ENCODE measurements at places on chromosomes 4 and X. TPM values are rescaled to one million over a fixed set of nuclear protein-coding genes. Genes with fewer than 3 reads are reported as not detected.

EXOC1L gene
- total RNA-seq: not detected

ZFP42 gene
- total RNA-seq: not detected

- H3K4me1 ChIP-seq: peaks cover under 1% of the 10 kb centered on the region
- H3K27me3 ChIP-seq: no peaks in the 10 kb centered on the region
- no peak for DNase-seq
- H3K4me3 ChIP-seq: no peak overlapping the region
- H3K27ac ChIP-seq: no peak overlapping the region
- H3K36me3 ChIP-seq: peaks cover 22% of the 10 kb centered on the region
These were observed 249.6 kb downstream of the DHRSX start for GRCh38 chrX:2251211-2251610.

DNA sequence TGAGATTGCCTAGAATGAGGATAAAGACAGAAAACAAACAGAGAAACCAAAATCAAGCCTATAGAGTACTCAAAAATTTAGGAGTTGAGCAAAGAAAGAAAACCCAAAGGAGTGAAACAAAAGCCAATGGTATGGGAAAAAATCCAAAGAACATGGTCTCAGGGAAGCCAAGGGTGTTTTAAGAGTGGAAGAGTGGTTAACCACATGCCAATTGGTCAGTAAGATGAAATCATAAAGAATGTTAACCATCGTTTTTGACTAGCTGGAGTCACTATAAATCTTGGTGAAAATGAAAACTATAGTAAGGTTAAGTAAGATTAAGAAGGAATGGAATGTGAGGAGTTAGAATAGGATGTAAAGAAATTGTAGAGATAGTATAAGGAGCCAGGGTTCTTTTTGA is 64.7 kb upstream of the RPL34 start:
- no peak overlapping the region for H3K27ac ChIP-seq
- no peaks in the 10 kb centered on the region for H3K36me3 ChIP-seq
- no peak for DNase-seq
- no peak overlapping the region for H3K4me3 ChIP-seq

GRCh38 chr4:168509786-168510185 is 12.9 kb downstream of the PALLD start:
- H3K4me3 ChIP-seq: no peak overlapping the region
- no peak overlapping the region for H3K27ac ChIP-seq
- DNase-seq: no peak
- H3K4me1 ChIP-seq: no peaks in the 10 kb centered on the region
- H3K36me3 ChIP-seq: no peaks in the 10 kb centered on the region
- H3K27me3 ChIP-seq: peaks cover 2% of the 10 kb centered on the region

PFKFB1 gene
- 0.71 TPM for total RNA-seq

KLHL4 gene
- total RNA-seq: not detected

DNA sequence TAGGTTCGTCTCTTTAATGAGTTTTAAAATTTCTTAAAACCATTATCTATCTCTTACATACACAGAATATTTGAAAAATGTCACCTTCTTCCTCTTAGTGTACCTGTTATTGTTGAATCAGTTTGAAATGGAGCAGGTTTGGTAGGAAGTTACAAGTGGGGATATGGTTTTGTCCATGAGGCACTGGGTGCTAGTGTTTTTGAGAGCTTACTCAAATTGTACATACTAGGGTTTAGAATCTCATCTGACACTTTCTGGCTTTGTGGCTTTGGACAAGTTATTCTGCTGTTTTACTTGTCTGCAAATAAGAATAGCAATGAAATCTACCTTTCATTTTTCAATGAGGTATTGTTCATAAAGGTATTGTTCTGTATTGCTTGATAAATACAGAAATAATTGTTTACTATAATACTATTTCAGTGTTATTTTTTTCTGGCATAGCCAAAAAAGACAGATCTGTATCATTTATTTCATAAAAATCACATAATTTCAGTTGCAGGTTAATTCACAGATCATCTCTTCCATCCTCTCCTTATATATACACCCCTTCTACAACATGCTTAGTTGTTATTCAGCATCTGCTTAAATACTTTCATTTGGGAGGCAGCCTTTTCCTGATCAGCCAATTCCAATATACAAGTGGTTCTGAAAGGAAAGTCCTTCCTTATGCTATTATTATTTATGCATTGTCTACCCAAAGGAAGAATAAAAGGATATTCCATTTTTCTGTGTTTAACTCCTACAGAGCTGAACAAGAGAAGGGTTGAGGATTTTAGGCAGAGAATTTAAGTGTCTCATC is 13.3 kb downstream of the NCAPG start:
- H3K36me3 ChIP-seq: no peaks in the 10 kb centered on the region
- H3K4me1 ChIP-seq: peaks cover 4% of the 10 kb centered on the region
- H3K27ac ChIP-seq: no peak overlapping the region
- no peak for DNase-seq
- no peak overlapping the region for H3K4me3 ChIP-seq

DNA sequence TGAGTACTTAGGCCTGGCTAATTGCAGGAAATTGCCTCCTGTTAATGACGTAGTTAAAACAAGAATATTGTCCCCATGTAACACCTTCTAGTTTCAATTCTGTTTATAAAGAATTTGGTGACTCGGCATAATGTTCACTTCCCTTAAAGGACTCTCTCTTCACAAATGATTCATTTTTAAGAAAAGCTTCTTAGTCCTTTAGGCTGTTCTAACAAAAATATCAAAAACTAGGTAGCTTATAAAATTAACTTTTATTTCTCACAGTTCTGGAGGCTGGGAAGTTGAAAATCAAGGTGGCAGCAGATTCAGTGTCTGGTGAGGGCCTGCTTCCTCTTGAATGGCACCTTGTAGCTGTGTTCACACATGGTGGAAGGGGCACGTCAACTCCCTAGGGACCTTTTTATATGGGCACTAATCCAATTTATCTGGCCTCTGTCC is 23.8 kb downstream of the COL25A1 start:
- no peak for DNase-seq
- H3K36me3 ChIP-seq: no peaks in the 10 kb centered on the region
- no peak overlapping the region for H3K4me3 ChIP-seq

- peaks cover 5% of the 10 kb centered on the region for H3K27me3 ChIP-seq
- H3K36me3 ChIP-seq: no peaks in the 10 kb centered on the region
- DNase-seq: no peak
- H3K4me1 ChIP-seq: no peaks in the 10 kb centered on the region
- H3K27ac ChIP-seq: no peak overlapping the region
These were observed 29.8 kb upstream of the ESX1 start for GRCh38 chrX:104284507-104284906.

DNA sequence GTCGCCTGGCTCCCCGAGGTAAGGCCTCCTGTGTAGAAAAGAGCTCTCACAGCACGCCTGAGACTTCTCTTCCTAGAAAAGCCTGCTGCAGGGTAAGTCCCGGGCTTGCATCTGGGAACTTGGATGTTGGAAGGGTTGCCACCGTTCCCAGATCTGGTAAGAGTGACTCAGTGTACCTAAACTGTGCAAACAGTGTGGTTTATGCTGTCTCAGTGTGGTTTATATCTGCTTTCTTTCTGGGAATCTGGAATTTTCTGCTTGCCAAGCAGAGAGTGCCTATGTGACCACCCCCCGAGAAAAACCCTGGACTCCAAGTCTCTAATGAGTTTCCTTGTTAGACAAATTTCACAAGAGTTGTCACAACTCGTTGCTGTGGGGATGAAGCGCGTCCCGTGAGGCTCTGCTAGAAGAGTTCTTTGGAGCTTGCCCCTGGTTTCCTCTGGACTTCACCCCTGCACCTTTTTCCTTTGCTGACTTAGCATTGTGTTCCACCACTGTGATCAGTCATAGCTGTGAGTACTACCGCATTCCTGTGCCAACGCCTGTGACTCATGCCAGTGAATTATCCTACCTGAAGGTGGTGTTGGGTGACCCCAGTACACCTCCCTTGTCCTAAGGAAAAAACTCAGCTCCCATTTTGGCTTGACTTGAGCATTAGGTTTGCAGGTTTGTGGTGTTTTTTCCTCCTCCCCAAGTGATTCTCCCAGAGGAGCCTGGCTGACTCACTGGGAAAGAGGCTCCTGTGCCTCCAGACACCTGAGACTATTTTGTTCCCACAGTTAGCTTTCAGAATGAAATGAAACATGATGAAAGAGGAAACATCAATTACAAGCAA is 14.5 kb downstream of the SLC2A9 start:
- H3K4me1 ChIP-seq: peaks cover 24% of the 10 kb centered on the region
- H3K36me3 ChIP-seq: no peaks in the 10 kb centered on the region
- no peak overlapping the region for H3K4me3 ChIP-seq
- DNase-seq: no peak
- no peaks in the 10 kb centered on the region for H3K27me3 ChIP-seq
- peak overlapping the region; percentile 77 for H3K27ac ChIP-seq

FHDC1 gene
- 0.12 TPM for total RNA-seq

DNA sequence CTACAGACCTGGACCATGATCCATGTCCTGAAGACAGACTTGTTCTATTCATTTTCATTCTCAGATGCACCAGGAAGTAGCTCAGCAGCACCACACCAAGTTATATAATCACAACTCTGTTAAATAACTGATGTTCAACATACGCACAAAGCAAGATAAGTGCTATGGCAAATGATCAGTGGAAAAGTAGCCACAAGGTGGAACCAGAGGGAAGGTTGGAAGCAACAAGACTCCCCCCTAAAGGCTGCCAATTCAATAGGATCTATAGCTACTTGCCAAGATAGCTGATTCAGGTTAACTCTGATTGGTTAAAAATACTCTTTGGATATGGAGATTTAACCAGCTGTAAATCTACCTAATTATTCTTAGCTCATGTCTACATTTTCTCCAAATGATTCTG is 23.7 kb upstream of the FAM47B start:
- H3K27ac ChIP-seq: no peak overlapping the region
- no peaks in the 10 kb centered on the region for H3K36me3 ChIP-seq
- no peak for DNase-seq
- H3K27me3 ChIP-seq: no peaks in the 10 kb centered on the region

DNA sequence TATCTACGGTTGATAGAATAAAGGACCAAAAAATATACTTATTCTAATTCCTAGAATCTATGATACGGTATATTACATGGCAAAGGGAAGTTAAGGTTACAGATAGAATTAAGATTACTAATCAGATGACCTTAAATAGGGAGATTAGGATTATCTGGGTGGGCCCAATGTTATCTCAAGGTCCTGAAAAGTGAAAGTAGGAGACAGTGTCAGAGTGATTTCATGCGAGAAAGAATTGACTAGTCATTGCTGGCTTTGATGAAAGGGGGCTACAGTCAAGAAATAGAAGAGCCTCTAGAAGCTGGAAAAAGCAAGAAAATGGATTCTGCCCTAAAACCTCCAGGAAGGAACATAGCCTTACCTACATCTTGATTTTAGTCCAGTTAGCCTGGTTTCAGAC is 176.9 kb upstream of the PPP1R2C start:
- peaks cover 48% of the 10 kb centered on the region for H3K4me1 ChIP-seq
- H3K27ac ChIP-seq: peak overlapping the region; percentile 82

- DNase-seq: peak; percentile 35
- no peaks in the 10 kb centered on the region for H3K36me3 ChIP-seq
These were observed 492 bp upstream of the NKX3-2 start for GRCh38 chr4:13544606-13545393.

DNA sequence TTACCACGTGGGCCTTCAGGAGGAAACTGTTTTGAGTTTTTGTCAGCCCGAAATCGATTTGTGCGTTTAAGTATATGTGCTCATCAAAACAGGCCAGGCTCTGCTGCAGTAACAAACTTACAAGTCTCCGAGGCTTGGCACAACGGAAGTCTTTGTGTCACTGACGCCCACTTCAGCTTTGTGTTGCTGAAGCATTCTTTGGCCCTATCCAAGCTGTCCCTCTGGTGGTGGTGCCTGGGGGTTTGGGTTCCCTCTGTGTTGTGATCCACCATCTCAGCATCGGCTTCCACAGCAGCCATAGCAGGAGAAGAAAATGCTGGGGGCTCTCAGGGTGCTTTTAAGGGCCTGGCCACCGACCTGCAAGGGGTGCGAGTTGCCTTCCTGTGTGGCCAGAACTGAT is 176.4 kb downstream of the PTTG2 start:
- H3K4me3 ChIP-seq: no peak overlapping the region
- no peak overlapping the region for H3K27ac ChIP-seq
- peaks cover 14% of the 10 kb centered on the region for H3K4me1 ChIP-seq
- DNase-seq: no peak
- H3K36me3 ChIP-seq: peaks cover 77% of the 10 kb centered on the region
- no peaks in the 10 kb centered on the region for H3K27me3 ChIP-seq
